ENCODE measurements at places on chromosomes 16 and 17.

- DNase-seq, result no peak
These were observed 53.4 kb downstream of the MEOX1 start for GRCh38 chr17:43608313-43608712.

- DNase-seq, result peak; percentile 40
These were observed 40.9 kb downstream of the RAP1GAP2 start for GRCh38 chr17:2837147-2837561.

DNA sequence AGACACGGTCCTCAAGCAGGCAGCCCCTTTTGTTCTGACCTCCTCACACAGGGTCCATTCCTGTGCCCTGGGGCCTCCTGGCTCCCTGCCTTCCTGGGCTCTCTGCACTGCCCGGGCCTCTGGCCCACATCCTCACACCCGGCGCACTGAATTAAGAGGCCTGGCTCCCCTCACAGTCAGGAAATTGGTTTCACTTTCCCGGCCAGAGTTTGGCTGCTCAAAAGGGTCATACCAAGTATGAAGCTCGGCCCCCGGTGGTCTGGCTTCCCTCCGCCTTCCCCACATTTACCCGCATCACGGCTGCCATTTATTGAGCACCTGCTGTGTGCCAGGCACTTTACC lies 220.0 kb downstream of the NTN1 start:
- DNase-seq, result no peak

DNA sequence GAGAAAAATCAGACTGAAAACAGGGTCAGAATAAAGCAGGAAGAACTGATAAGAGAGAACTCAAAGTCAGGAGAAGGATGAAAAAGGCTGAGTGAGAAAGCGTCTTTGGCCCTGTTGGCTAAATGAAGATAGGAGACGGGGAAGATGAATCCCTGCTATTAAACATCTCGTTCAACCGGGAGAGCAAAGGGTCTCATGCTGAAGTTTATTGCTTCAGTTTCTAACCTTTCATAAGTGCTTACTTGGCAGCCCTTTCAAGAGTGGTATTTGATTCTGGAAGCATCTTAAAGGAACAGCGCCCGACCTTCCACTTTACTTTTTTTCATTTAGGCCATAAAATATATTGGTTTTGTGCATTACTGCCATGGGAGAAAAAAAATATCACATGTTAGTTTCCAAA lies 288.3 kb upstream of the RBFOX1 start:
- DNase-seq, result no peak

- DNase-seq, result peak; percentile 90
These were observed 190.9 kb downstream of the CCDC182 start for GRCh38 chr17:57553991-57554825.

DNA sequence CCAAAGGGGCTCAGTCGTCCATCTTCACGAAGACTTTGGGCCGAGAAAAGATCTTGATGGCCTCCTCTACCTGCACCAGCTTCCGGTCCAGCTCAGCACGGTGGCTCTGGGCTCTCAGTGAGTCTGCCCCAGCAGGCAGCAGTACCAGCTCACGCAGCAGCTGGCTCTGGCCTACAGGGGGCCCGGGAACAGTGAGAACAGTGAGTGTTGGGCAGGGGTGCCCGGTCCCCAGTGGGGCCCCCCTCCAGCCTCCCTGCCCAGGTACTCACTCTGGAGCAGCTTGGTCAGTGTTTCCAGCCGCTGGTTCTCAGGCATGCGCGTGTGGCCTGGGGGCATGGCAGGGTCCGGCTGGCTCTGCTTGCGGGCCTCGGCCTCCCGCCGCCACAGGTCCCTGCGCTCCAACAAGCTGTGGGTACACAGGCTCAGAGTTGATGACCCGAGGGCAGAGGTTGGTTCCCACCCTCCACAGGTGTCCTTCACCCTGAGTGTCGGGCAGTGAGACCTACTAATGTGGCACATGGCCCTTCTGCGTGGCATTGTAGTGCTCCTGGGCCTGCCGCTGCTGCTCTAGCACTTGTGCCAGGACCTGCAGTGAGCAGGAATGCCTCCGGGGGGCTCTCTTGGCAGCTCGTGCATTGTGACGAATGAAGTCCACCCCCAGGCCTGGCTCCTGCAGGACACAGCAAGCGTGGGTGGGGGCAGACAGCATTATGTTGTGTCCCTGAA lies 2.6 kb downstream of the PARD6A start:
- peak; percentile 85 for DNase-seq

DNA sequence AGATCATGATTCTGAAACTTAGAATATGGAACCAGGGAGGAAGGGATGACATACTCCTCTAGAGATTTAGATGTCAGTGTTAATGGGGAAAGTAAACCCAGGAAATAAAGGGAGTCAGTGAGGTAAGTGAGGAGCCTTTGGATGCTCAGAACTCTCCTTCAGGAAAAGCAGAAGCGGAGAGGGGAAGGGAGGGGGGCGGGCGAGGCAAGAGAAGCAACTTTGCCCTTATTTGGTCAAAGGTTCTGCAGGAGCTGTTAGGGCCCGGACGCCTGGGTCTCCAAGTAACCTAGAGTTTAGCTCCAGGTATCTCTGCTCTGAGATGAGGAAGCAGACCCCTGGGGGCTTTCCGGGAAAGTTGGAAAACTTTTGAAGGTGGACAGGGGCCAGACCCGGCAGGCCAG lies 1.3 kb downstream of the PFN1 start:
- DNase-seq, result no peak

GRCh38 chr17:46010597-46011186 lies 11.6 kb downstream of the STH start:
- peak; percentile 53 for DNase-seq

GRCh38 chr17:75854101-75854748 lies 910 bp downstream of the WBP2 start:
- DNase-seq, result no peak

- no peak for DNase-seq
These were observed 7.8 kb downstream of the CD300A start for GRCh38 chr17:74474043-74474792.

DNA sequence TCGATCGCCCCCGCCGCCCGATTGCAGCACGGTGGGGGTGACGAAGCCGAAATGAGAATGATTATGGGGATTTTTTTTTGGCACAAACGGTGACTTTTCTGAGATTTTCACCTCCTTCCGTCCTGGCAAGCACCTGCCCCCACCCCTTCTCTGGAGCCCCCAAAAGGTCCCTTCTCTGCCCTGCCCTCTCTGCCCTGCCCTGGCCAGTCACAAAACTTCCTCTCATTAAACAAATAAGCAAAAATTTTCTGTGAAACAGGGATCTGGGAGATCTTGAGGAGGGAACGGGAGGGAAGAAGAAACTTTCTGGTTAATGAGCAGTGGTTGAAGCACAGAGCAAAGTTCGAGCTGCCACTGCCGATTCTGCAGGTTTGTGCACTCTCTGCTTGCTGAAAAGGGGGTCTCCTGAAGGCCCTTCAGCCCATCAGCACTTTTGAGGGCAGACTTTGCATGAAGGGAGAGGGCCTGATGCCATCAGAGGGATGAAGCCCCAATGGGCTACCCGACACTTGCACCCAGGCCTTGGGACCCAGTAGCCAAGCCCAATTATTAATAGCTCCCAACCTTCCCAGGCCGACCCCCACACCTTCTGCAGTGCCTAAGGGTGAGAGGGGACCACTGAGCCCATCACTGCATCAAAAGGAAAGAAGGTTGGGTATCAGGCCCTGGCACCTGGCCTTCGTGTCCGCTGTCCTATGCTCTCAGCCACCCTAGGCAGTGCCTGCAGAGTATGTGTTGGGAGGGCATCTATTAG lies 1.0 kb upstream of the HOXB8 start:
- DNase-seq, result no peak

- no peak for DNase-seq
These were observed 21.4 kb downstream of the TTLL6 start for GRCh38 chr17:48795444-48796162.

DNA sequence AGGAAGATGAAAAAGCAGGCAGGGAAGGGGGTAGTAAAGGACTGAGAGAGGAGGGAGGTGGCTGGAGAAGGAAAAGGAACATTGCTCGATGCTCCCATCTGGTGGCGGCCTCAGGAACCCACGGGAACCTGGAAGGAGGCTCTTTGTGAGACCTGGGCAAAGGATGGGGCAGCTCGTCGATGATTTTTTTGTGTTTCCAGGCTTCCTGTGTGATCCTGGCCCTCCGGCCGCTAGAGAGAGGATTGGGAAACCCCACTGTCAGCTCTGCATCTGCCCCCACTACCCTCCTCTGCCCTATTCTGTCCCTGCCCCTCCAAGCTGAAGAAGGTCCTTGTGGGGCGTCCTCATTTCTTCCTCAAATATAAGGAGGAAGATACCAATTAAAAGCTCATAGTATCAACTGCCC lies 6.6 kb downstream of the WFIKKN2 start:
- peak; percentile 92 for DNase-seq

- no peak for DNase-seq
These were observed 82.8 kb downstream of the TNFRSF13B start for GRCh38 chr17:16889088-16889465.

DNA sequence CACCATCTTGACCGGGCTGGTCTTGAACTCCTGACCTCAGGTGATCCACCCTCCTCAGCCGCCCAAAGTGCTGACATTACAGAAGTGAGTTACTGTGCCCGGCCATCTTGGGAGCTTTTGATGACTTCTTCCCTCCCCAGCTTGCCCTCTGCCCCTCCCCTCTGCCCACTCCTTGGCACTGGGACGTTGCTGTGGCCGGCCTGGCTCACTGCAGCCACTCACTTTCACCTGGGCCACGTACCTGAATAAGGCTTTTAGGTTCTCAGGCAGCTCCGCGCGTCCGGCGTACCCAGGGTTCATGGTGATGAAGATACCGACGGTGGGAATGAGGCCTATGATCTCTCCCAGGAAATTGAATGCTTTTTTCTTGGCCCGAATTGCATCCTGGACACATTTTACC lies 81.6 kb downstream of the DNAH17 start:
- no peak for DNase-seq

GRCh38 chr17:40322358-40323315 lies 13.7 kb downstream of the RARA start:
- peak; percentile 66 for DNase-seq

DNA sequence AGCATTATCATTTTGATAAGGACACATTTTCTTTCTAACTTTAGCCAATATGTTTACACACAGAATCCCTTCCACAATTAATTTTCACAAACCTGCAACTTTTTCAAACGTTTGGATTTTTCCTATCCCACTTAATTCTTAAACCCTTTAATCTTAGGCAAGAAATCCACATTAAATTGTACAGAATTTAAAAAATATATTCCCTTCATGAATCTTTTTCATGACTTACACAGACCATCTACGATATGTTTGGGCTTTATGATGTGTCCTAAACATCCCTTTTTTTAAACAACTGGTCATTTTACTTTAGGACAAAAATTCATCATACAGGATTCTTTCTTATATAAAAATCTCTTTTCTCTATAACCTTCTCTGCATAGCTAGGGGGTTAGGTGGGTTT lies 241.5 kb upstream of the CNTNAP4 start:
- DNase-seq, result peak; percentile 51

- DNase-seq, result no peak
These were observed 30.7 kb downstream of the ADGRG5 start for GRCh38 chr16:57572978-57573728.

DNA sequence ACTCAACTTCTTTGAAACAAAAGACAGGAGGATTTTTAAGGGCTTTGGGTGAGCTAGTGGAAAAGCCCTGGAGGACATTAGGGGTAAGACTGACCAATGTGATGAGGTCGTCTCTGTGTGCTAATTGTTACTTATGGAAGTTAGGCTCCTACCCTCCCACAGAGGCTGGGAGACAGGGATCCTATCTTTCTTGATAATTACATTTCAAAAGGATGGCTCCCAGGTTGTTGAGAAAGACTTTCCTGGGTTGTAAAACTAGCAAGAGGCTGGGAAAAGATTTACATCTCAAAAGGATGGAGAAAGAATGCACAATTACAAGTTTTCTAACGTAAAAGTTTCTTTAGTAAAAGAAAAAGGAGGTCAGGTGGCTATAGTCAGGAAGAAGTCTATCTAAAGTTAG lies 605.8 kb upstream of the GOT2 start:
- peak; percentile 87 for DNase-seq

- DNase-seq, result peak; percentile 82
These were observed 79.6 kb upstream of the TEKT1 start for GRCh38 chr17:6910987-6911603.

DNA sequence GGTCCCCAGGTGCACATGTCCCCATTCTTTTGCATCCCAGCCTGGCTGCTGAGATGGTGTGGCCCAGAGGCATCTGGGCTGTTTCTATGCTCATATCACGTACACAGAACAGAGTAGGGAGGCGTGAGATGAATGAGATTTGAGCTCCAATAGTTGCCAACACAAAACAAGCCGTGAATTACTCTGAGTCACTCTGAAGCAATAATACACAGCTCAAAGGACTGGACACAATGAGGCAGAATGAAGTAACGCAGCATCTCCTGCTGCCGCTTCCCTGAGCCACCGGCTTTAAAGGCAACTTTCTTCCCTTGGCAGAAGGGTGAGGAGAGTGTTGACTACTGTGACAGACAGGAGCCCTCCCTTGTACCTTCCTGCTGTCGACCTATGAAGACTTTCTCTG lies 33.9 kb upstream of the CLEC18B start:
- DNase-seq, result no peak

GRCh38 chr17:3557768-3558583 lies at the start of gene TRPV3:
TSS of gene TRPV3 (minus strand) at chr17:3557812. CDS start at chr17:3554850, 2,962 bp downstream.
- DNase-seq, result no peak

DNA sequence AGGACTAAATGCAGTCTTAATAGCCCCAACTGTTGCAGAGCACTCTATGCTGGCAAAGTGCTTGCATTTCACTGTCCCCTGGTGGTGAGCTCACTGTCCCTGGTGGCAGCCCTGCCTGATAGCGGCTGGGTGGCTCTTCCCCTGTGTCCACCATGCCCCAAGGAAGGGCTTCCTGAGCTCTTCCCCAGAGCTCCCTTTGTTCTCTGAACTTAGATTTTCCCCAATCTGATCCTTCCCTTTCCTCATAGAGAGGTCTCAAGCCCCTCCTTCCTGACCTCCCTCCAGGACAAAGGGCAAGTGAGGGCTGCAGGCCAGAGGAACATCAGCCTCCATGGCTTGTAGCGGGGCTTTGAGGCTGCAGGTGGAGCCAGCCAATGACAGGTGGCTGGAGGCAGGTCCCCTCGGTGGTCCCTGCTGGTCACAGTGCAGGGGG lies 17.0 kb downstream of the BEAN1 start:
- DNase-seq, result peak; percentile 22

DNA sequence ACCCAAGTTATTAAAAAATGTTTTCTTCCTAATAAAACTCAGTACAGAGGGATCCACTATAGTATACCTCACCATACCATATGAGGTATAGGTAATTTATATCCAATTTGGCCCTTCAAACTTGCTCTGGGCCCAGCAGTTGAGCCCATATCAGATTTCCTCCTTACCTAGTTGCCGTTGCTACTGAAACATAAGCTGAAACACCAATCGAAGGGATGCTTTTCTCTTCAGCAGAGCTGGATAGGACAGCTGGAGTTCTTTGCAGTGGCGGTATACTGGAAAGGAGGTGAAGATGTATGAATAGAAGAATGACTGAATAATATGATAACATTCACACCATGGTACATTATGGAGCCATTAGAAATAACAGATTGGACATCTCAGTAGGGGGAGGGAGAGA lies 42.7 kb downstream of the TNRC6C start:
- DNase-seq, result peak; percentile 43

- DNase-seq, result no peak
These were observed 20.4 kb downstream of the CDH3 start for GRCh38 chr16:68665501-68665900.
